Stimulated activated CD4-positive, alpha-beta T cell treated with anti-CD3 and anti-CD28 coated beads, Interleukin-12 subunit alpha, Interleukin-12 subunit beta, amount 100 ng/mL, for 24 hours (primary cell): ENCODE measurements at places on chromosomes 13 and 19.

GRCh38 chr13:38879278-38879677 is 111.4 kb downstream of the STOML3 start:
- no peak for DNase-seq

DNA sequence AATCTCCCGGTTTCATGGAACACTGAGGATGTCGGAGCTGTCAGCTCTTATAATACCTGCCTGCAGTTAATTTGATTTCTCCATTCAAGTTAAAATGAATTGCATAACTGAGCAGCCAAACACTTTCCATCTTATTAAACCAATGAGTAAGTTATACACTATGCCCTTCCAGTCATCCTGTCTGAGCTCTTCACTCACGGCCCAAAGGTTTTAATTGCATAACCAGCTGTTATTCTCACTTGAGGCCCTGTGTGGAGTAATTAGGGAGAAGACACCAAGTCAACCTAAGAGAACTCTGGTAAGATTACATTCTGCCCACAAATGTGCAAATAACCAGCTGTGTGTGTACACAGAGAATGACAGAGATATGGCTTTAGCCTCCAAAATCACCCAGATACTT is 303.5 kb downstream of the TBC1D4 start:
- no peak for DNase-seq

DNA sequence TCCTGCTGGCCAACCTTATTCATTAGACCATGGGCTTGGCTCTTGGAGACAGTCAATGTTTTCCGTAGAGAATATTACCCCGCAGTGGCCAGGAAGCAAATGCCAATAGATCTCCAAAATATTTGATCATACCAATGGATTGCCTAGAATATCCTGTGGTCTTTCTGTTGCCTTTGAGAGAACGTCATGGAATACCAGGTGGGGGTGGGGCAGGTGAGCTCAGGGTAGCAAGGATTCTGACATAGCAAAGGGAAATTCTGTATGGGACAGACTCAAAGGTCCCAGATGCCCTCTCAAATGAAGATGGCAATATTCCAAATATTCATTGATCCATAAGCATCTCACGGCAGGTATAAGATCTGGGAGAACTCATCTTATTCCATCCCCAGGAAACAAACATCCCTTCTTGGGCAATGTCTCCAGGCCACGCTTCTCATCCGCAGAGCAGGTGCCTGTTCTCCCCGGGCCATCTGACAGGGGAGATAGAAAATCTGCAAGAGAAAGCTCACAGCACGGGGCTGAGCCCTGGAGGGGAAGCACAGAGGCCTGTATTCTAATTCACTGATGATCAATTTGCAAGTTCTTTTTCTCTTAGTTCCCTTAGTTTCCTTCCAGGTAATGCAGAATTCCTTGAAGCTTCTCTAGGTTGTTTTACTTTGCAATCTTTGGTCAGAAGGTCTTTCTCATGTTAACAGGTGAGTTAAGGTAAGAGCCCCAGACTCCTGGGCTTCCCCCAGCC is 69.6 kb upstream of the TSHZ3 start:
- no peak for DNase-seq

GRCh38 chr13:32829676-32830335 is 186.4 kb upstream of the KL start:
- no peak for DNase-seq

DNA sequence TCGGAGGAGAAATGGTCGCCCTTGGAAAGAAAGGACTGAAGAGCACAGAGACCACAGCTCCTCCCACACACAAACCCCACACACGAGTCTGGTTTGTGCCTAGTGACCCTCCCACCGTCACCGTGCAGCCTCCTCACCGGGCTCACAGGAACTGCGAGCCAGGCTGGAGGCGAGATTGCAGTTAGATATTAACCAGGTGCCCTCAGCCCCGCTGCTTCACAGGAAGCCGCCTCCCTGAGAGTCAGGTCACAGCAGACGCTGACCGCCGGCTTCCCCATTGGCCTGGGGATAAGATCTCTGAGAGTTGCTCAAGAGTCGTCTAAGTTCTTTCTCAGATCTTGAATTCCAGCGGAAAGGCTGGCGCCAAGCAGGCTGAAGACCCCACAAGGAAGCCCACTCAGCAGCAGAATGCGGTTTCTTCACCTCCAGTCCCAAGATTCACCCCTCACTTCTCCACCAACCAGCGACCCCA is 870 bp downstream of the ZNF44 start:
- no peak for DNase-seq

DNA sequence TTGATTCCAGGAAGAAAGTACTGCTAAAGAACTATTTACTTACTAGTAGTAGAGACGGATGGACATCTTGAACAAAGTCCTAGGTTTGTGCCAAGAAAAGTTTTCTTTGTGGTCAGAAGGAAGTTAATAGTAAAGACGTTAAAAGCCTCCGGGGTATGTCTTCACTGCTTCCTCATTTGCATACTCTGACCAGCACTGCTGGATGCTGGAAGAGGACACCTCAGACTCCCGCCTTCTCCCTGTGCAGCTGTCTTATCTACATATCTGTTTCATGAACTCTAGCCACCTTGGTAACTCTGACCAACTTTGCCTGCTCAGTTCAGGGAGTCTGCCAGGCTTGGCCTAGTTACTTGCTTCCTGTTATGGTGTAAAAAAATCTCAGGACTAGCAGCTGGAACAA is 1109.1 kb upstream of the MIR17HG start:
- DNase-seq, result no peak

DNA sequence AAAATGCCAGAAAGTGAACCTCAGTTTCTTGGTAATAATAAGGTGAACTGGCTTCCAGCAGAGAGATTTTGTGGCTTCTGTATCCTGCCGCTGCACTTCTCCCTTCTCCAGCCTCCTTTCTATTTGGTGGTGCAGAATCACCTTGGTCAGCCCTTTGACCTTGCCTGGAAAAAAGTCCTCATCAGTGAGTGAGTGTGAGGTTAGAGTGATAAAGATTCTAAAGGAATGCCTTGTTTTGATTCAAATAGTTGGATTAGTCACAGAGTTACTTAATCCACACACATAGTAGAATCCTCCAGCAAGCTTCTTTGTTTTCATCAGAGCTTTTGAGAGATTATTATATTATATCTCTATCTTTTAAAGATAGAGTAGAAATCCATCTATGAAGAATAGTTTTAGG is 140.9 kb downstream of the KCNRG start:
- DNase-seq, result no peak

- DNase-seq, result no peak
Observed at GRCh38 chr13:25213715-25214114, 41.6 kb upstream of the AMER2 start.

DNA sequence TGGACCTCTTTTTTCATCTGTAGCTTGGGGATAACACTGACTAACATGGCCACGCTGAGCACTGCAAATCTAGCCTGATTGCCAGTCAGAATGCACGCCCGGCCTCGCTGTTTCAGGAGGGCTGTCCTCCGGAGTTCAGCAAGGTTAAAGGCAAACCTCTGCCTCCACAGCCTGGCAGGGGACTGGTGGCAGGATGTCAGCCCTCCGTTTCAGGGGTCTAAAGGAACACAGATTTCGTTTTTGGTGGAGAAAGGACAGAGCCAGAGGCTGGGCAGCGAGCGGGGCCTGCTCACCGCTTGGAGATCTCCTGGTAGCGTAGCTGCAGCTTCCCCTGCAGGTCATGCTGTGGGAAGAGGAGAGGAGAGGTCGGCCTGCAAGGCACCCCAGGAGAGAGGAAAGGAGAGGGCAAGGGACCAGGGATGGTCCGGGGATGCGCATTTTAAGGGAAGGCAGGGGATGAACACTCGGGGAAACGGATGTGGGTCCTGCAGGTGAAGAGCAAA is 560 bp downstream of the NDUFA7 start:
- DNase-seq, result no peak
